T-helper 2 cell (primary cell): ENCODE measurements at places on chromosomes 7 and 10.

- DNase-seq, result no peak
Observed at GRCh38 chr7:18414885-18415284, 80.7 kb upstream of the HDAC9 start.

- DNase-seq, result no peak
Observed at GRCh38 chr10:113997428-113997827, 46.2 kb upstream of the ADRB1 start.

- DNase-seq, result no peak
Observed at GRCh38 chr10:129825826-129826225, 138.2 kb downstream of the EBF3 start.

GRCh38 chr10:26970667-26971066, 109.9 kb upstream of the ABI1 start:
- no peak for DNase-seq

- DNase-seq, result no peak
Observed at GRCh38 chr7:116752305-116753074, 80.5 kb downstream of the MET start.

- no peak for DNase-seq
Observed at GRCh38 chr7:106862317-106863089, 2.6 kb upstream of the PIK3CG start.

DNA sequence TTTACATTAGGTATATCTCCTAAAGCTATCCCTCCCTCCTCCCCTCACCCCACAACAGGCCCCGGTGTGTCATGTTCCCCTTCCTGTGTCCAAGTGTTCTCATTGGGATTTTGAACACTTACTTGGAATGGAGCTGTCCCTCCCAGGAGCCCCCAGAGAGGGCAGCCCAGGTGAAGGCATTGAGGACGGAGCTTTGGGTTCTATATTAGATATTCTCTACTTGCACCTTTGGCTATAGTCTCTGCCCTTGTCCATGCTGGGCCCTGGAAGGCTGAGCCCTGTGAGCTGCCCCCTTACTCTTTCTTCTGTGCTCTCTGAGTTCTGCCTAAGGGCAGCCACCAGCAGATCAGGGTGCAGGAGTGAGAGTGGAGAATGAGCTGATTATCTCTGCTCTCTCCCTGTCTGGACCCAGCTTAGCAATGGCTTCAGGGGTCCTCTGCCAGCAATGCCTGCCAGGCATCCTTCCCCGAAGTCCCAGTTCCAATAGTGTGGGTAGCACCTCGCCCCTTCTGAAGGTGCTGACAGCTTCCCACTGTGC, 11.2 kb downstream of the ADRA2A start:
- DNase-seq, result no peak

- peak; percentile 28 for DNase-seq
Observed at GRCh38 chr7:143345428-143345900, 17.0 kb downstream of the FAM131B start.

DNA sequence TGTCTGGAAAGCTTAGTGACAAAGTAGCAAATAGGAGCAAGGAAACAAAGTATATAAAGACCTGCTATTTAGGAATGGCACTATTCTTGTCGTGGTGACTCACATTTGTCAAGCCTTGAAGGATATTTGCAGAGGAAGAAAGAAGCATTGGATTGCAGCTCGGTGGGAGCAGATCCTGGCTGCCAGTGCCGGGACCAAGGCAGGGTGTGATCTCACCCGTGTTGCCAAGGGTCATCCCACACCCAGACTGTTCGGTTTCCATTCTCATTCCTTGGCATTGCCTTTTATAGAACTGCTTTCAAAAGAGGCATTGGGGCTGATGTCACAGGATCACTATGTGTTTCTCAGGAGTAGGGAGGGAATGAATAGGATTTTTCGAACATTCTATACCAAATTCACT, 176.2 kb downstream of the GALNT17 start:
- DNase-seq, result no peak

- peak; percentile 27 for DNase-seq
Observed at GRCh38 chr10:114458955-114459354, 54.7 kb upstream of the AFAP1L2 start.

DNA sequence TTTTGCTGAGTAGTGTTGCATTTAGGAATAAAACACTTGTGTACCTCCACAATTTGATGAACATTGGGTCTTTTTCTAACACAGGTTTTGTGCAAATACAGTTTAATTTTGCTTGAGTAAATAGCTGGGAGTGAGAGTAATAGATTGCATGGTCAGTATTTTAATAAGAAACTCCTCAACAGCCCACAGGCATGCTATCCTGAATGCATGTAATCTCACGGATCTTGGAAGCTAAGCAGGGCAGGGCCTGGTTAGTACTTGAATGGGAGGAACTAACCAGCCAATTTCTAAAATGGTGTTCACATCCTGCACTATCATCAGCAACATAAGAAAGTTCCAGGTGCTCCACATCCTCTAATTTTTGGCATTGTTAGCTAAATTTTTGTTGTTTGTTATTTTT, 685.4 kb upstream of the MBL2 start:
- no peak for DNase-seq

DNA sequence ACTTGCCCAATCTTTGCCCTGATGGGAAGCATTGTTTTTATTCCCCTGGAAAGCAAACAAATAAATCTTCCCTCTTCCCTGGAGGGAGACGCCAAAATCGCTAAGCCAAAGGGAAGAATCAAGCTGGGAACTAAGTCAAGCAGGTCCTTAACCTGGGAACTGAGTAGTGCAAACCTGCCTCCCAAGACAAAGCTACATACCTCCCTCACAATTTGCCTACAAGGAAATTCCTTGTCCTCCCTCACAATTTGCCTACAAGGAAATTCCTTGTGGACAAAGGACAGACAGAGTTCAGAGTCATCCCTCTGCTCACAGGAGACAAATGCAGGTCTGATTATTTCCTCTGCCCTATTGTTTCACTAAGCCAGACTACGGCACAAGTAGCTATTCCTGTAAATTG, 50.5 kb downstream of the SPOCK2 start:
- DNase-seq, result no peak

DNA sequence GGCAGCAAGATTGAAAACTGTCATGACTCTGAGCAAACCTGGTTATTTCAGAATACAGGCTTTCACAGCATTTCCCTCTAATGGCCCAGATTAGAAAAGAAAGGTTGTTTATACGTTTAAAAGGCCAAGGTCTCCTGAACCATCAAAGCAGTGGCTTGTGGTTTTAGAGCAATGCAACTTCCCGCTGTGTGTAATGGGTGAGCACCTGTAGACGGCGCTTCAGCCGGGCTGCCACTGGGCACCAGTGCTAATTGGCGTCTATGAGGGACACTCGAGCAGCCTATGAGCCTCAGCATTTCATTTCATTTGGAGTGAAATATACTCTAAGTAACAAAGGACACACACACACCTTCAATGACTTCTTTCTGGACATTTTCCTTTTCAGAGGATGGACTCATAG, 671.0 kb upstream of the FZD8 start:
- no peak for DNase-seq

- no peak for DNase-seq
Observed at GRCh38 chr7:37663693-37664092, 19.9 kb upstream of the GPR141 start.

DNA sequence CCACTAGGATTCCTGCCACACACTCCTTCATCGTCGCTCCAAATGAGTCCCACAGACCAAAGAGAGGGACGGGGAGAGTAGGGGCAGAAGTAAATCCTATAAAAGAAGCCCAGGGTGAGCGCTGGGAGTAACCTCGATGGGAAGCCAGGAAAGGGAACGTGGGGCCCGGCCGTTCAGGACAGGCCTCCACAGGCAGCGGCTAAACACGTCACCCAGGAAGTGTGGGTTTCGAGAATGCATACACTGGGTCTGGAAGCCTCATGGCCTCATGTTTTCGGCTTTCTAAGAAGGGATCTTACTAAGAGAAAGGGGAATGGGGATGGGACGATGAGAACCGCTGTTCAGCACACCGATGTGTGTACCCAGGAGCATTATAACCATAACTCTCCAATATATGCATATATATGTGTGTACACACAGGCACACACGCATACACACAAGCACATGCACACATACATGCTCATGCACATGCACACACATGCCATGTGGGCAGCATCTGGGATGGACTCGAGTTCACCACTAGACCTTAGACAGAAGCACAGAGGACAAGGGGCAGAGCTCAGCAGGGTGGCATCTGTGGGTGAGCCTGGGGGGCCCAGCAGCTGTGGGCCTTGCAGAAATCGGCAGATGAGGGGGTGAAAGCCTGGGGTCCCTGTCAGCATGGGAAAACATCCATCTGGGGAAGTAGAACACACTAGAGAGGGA, 14.8 kb upstream of the CNPY1 start:
- DNase-seq, result no peak

DNA sequence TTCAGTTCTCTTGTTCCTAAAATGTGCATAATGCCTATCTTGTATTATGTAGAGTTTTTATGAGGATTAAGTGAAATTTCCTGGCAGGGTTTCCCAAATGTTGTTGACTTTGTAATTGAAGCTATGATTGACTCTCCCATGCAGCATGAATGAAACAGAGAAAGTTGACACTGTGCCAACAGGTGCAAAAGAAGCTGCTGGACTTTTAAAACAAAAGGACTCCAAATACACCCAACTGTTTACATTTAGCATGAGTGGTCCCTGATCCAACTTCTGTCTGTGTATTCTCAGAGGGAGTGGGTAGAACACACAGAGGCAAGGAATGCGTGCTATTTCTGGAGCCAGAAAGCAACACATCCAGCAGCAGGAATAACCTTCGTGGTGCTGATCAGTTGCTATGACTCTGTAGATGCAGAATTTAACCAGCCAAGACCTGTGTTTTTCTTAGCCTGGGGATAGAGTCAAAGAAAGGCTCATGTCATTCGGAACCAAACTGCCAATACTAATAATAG, 14.4 kb upstream of the RBM20 start:
- DNase-seq, result no peak

- DNase-seq, result no peak
Observed at GRCh38 chr7:158062661-158063060, 525.0 kb downstream of the PTPRN2 start.

DNA sequence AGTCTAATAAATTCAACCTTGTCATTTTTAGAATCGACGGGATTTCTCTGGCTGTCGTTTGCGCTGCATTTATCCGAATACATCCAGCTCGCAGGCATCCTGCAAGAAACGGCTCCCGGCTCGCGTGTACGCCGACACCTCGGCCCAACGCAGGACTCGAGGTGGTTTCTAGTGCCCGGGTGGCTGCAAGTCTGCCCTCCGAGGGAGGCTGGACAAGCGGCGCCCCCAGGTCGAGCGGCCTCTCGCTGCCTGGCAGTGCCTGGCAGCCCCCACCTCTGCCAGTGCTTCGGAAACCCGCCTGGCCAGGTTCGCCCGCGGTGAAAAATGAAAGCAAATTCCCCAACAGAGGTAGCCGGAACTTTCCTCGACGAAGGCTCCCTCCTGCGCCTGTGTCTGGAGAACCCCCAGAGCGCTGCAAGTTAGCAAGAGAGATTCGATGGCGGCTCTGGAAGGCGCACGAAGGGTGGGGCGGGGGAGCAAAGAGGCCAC, 5.7 kb upstream of the ZNF503 start:
- no peak for DNase-seq

- no peak for DNase-seq
Observed at GRCh38 chr7:113394856-113395255, 276.5 kb upstream of the SMIM30 start.

DNA sequence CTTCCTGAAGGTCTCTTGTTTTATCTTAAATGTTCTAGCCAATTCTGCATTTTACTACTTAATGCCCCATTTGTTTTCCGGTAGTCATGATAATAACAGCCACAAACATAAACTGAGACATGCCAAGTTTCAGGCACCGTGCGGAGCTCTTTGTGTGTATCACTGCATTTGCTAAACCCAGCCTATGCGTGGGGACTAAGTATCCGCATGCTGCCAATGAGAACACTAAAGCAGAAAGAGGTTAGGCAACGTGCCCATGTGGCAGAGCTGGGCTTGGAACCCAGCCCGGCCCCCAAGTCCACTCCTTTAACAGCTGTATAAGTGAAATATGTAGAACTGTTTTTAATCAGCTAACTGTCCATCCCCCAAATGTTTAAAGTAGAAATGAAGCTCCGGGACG, 54.1 kb downstream of the SLIT1 start:
- DNase-seq, result no peak

DNA sequence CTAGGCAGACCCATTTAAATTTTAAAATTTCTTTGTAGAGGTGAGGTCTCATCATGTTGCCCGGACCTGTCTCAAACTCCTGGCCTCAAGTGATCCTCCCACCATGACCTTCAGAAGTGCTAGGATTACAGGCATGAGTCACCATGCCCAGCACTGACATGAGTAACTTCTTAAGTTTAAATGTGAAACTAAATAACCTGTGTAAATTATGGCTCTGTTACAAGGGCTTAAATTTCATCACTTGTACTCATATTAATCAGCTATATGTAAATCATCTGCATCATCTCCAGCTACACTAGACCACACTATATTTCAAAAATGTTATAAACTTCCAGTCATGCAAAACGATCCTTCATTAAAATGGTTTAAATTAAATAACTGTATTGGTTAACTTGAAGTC, 56.1 kb downstream of the ATAD1 start:
- no peak for DNase-seq

DNA sequence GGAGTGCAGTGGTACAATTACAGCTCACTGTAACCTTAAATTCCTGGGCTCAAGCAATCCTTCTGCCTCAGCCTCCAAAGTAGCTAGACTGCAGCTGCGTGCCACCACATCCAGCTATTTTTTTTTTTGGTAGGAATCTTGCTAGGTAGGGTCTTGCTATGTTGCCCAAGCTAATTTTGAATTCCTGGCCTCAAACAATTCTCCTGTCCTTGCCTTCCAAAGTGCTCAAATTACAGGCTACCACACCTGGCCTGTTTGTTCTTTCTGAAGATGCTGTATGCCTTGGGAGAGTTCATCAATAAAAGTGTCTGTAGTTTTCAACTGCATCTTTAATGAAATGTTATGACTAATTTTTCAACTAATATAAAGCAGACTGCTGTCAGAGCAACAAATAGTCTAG, 452 bp downstream of the SAMD9 start:
- no peak for DNase-seq

GRCh38 chr7:1537535-1538412, 7.3 kb downstream of the MAFK start:
- DNase-seq, result no peak

DNA sequence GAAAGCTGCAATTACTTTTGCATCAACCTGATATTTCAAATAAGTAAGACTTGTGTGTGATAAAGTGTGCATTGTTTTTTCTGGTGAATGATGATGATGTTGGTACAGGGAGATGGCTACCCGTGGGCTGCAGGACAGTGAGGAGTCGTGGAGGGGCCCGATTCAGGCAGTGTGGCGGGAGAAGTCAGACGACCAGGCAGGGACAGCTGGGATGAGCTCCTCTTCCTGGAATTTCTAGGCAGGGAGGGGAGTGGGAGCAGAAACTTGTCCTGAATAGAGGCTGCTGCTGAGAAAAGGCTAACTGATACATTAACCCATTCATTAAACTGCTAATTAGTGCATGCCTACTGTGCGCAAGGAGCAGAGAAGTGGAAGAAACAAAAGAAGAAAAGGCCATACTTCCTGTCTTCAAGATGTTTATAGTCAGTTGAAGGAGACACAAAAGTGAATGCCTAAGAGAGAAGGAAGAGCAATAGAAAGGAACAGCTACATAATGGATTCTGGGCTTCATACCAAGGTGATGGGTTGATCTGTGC, 9.3 kb upstream of the GATAD1 start:
- DNase-seq, result no peak

GRCh38 chr7:106327538-106328481, 43.0 kb upstream of the NAMPT start:
- DNase-seq, result no peak
